Hepatic stellate cell (primary cell): ENCODE measurements at places on chromosomes 7 and 10.

DNA sequence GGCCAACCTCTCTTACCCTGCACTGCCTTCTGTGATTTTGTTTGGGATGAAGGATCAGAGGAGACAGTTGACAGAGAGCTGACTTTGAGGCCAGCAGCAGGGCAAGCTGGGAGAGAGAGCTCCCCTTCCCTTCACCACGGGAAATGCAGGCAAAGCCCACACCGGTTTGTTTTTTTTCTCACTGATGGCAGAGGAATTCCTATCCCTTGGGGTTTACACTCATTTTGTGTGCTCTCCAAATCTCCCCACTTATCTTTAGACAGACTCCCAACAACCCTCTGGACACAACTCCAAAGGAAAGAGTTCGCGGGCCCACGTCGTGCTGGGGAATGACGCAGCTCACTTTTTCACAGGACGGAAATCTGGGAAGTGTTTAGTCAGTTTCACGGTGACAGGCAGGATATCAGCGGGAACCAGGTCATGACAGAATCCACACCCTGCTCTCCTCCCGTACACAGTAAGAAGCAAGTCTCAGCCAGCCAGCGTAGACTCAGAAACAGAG, 68.3 kb upstream of the FAM171A1 start:
- peak; percentile 52 for DNase-seq

- DNase-seq, result no peak
Observed at GRCh38 chr10:11057018-11057417, 39.3 kb downstream of the CELF2 start.

GRCh38 chr7:88366845-88367244, 60.2 kb upstream of the STEAP4 start:
- DNase-seq, result no peak

GRCh38 chr10:74432841-74433594, 282.0 kb downstream of the ADK start:
- peak; percentile 27 for DNase-seq

- DNase-seq, result no peak
Observed at GRCh38 chr7:121940918-121941317, 68.0 kb downstream of the PTPRZ1 start.

- no peak for DNase-seq
Observed at GRCh38 chr10:71697938-71698709, 21.5 kb downstream of the C10orf105 start.

- no peak for DNase-seq
Observed at GRCh38 chr10:76974017-76974691, 663.5 kb downstream of the KCNMA1 start.

- DNase-seq, result no peak
Observed at GRCh38 chr10:8065651-8066050, 11.2 kb downstream of the GATA3 start.

- DNase-seq, result no peak
Observed at GRCh38 chr10:111944331-111944730, 239.2 kb downstream of the GPAM start.

- DNase-seq, result no peak
Observed at GRCh38 chr10:118496525-118496924, 98.9 kb downstream of the PRLHR start.

- no peak for DNase-seq
Observed at GRCh38 chr10:21807180-21807579, 196.3 kb downstream of the DNAJC1 start.

- no peak for DNase-seq
Observed at GRCh38 chr7:49424109-49424508, 349.3 kb upstream of the VWC2 start.

DNA sequence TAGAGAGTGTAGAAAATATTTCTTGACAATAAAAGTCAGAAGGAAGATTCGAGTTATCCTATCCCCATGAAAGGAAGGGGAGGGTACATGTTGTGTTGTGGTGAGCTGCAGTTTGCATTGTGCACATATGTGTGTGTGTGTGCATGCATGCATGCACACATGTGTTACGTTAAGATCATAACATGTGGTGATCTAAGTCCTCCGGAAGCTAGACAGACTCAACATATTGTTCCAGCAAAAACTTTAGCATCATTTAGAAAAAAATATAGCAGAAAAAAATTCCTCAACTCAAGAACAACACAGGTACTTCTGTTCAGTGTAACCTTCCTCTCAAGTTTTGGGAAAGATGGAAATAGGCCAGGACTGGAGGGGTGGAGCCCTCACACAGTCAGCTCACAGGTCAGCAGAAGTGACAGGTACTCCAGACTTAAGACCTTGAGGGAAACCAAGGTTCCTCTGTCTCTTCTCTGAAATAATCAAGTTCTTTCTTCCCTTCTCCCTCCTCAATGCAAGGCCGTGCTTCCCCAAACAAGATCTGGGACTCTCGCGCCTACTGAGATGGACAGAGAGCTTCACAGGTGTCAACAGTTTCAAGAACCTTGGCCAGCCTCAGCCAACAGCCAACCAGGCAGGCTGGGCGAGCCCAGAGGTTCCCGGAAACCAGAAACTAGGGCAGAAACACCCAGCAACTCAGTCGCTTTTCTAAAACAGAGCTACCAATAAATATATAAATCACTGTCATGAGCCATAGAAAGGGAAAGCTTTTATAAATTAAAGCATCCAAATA, 205.2 kb downstream of the FAM107B start:
- DNase-seq, result no peak

- no peak for DNase-seq
Observed at GRCh38 chr10:97336446-97336845, 1.9 kb upstream of the FRAT2 start.
